ENCODE measurements at places on chromosomes 3 and 15. TPM values are rescaled to one million over a fixed set of nuclear protein-coding genes. Genes with fewer than 3 reads are reported as not detected.

MYL3 gene
- not detected for total RNA-seq

NR2F2 gene
- 28.1 TPM for total RNA-seq

KAT2B gene
- total RNA-seq, result 2.2 TPM

CNTN6 gene
- not detected for total RNA-seq

GP5 gene
- under 0.01 TPM for total RNA-seq

OIP5 gene
- 4.1 TPM for total RNA-seq

FMN1 gene
- total RNA-seq, result 29.4 TPM

TCAIM gene
- total RNA-seq, result 21.5 TPM

BCHE gene
- 1.6 TPM for total RNA-seq

ZMYND10 gene
- 1.1 TPM for total RNA-seq

NMNAT3 gene
- 0.36 TPM for total RNA-seq

CCR8 gene
- not detected for total RNA-seq

CLEC3B gene
- total RNA-seq, result 1.9 TPM

LACTB gene
- 41.7 TPM for total RNA-seq

WNT7A gene
- not detected for total RNA-seq

CACNA2D3 gene
- 0.36 TPM for total RNA-seq

NR2E3 gene
- total RNA-seq, result under 0.01 TPM

CSPG5 gene
- total RNA-seq, result under 0.01 TPM

GOLGA6L4 gene
- 0.83 TPM for total RNA-seq

ZNF620 gene
- total RNA-seq, result 0.72 TPM

NDUFAF3 gene
- 26.5 TPM for total RNA-seq

OXTR gene
- 56.1 TPM for total RNA-seq

CSPG4 gene
- 12.4 TPM for total RNA-seq

POLR2M gene
- total RNA-seq, result 83.0 TPM

CYP1A2 gene
- not detected for total RNA-seq

GOLGA8R gene
- total RNA-seq, result 1.1 TPM

MUSTN1 gene
- not detected for total RNA-seq

CCDC32 gene
- total RNA-seq, result 13.3 TPM

ALDH1A3 gene
- 5.0 TPM for total RNA-seq

STRA6 gene
- total RNA-seq, result not detected

SEMA3G gene
- not detected for total RNA-seq

INO80 gene
- 13.3 TPM for total RNA-seq

NR1I2 gene
- total RNA-seq, result not detected

GATA2 gene
- total RNA-seq, result 2.2 TPM

ANKDD1A gene
- 2.8 TPM for total RNA-seq

HIGD2B gene
- total RNA-seq, result not detected

GPR27 gene
- not detected for total RNA-seq

ZBBX gene
- not detected for total RNA-seq

SEMA7A gene
- total RNA-seq, result 27.8 TPM

CCDC191 gene
- total RNA-seq, result 0.83 TPM

GOLGA8T gene
- not detected for total RNA-seq

TERC gene
- total RNA-seq, result 57.0 TPM

SLC22A13 gene
- total RNA-seq, result under 0.01 TPM

SLC12A8 gene
- total RNA-seq, result 2.2 TPM

SUSD5 gene
- 2.9 TPM for total RNA-seq

GOLGA8S gene
- under 0.01 TPM for total RNA-seq

KBTBD13 gene
- not detected for total RNA-seq

HRH1 gene
- total RNA-seq, result 13.1 TPM
